Cortex of kidney (tissue), 1 donor: ENCODE measurements at places on chromosomes 12 and 14.

DNA sequence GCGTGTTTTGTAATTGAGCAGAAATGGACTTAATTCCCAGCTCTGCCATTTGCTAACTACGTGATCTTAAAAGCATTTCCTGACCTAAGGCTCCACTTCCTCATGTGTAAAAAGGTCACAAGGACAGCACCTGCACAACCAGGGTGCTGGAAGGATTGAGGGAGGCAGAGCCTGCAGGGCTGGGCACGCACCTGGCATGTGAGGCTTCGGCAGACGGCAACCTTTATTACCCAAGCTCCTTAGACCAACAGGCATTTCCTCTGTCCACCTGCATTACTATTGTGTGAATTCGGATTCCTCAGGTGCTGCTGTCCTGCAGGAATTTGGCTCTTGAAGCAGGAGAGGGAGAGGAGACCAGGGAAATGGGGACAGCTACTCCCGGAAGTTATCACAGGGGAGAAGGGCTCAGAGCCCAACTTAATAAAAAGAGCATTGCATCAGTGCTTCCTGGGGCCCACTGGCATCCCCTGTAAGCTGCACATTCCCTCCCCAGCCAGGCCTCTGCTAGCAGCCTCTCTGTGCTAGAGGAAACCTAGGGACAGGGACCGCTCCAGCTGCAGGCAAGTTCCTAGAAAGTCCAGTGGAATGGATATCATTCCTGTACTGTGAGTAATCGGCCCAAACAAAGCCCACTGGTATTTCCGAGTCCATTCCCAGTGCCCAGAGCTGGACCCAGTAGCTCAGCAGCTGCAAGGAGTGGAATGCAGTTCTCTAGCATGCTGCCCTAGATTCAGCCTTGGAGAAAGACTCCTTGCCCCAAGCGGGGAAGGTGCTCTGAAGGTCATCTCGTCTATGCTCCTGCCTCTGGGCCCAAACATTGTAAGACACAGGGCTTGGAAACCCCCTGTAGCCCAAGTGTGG is 157.1 kb upstream of the CCND2 start:
- DNase-seq, result no peak

DNA sequence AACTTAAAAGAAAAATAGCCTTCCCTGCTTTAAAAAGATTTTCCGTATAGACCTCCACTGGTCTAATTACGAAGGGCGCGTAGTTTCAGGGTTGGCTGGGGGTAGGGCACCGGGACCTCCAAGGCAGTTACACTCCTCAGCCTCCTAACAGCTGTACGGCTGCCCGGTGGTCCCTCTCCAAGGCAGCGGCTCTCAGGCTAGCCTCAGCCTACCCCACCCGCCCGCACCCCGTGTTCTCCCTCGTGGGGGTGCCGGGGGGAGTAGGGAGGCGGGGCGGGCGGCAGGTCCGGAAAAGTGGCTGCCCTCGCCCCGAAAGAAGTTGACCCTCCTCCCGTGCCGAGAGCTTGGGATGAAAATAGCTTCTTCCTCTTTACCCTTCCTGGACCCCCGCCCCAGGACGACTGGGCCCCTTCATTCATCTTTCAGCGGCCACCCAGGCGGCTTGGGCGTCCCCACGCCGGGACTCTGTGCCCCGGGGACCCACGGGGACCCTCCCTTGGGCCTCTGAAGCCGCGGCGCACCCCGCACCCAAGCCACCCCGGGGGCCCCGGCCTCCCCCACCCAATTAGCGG is 991 bp upstream of the RCOR1 start:
- DNase-seq, result no peak

DNA sequence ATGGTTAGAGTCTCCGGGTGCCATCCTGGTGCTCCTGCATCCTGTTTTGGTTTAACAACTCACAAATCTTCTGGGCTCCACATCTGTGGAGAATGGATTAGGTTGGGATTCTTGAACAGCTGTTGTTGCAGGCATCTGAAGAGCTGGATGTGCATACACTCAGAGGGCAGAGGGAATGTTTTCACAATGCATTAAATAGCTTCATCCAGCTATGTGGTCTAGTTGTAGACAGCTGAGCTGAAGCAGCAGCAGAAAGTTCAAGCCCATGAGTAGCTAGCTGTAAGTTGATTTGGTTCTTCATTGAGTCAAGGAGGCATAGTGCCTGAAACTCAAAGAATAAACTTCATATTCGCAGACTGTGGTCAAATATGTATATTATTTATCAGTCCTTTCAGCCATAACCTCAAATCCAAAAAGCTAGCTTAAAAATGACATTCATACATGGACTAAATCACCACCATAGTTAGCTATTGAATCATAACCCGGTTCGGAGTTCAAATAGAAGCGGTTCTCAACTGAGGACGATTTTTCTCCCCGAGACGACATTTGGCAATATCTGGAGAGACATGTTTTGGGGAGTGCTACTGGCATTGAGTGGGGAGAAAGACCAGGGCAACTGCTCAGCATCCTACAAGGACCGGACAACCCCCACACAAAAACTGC is 858 bp upstream of the ANKRD13A start:
- no peak for DNase-seq

- DNase-seq, result no peak
These were observed 92.8 kb downstream of the FRMD6 start for GRCh38 chr14:51744372-51745130.

GRCh38 chr14:69992564-69992963 is 113.3 kb downstream of the SMOC1 start:
- no peak for DNase-seq

DNA sequence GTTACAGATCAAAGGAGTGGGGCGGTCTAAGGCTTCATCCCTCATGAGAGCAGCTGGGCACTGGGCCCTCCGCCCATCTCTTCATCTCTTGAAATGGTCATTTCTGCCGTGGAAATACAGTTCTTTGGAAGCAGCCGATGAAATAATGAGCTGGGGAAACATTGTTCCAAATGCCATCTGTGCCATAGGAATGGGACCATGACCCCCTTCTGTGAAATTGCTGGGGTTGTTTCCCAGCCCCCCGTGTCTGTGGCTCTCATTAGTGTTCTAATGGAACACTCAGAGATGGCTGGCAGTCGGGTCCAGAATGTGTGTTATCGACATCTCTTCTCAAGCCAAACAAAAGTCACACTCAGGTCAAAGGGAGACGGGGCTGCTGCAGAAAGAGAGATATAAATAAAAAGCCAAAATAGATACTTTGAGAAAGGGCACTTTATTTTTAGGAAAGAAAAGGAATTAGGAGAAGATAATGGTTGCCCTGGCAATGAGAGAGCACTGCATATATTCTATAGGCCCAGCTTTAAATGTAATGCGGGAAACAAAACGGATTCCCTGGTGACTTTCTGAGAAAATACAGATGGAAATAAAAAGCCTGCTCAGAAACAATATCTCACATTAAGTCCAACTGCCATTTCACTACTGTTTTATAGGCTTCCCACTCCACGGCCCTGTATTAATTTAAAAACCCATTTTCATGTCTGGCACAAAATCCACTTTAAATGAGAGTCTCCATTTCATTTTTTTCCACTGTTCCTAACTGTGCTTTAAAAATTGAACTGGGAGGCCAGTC is 107.1 kb downstream of the TTC8 start:
- DNase-seq, result no peak

- DNase-seq, result no peak
These were observed 87.2 kb upstream of the FRMD6 start for GRCh38 chr14:51564460-51564859.

- DNase-seq, result no peak
These were observed 8.8 kb downstream of the SERPINA10 start for GRCh38 chr14:94284221-94284620.

GRCh38 chr12:115467531-115467930 is 783.6 kb upstream of the TBX3 start:
- no peak for DNase-seq

DNA sequence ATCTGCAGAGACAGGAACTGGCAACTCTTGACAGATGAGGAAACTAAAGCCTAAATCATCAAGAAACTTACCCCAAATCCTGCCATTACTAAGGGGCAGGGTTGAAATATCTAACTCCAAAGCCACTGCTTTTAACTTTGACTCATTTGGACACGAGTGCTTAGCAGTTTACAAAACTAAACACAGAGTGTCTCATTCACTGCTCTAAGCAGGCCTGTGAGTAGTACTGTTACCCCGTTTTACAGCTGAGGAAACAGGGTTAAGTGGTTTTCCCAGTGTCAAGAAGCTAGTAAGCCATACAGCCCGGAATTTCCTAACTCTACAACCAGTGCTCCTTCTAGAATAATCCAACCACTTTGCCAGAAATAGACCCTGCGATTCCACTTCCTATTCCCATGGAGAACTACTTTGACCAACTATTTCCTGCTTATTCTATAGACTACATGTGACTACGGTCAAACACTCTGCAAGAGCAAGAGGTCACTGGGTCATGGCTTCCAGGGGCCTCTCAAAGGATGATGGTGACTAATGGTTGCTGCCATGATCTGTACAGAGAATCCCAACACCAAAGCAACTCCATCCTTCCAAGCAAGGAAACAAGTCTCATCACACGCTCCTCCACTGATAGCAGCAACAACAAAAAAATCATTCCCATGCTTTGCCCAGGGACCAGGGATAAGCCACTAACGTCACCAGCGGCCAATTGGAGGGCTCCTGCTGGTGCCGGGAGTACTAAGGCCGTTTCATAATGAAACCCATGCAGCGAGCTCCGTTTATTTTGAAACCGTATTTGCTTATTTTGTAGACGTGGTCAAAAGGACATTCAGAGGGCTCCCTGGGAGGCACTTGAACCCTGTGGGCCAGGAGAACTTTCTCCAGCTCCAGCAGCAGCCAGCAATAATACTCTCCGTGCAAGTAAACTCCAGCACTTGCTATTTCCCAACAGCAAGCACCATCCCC is 56.3 kb downstream of the NUAK1 start:
- no peak for DNase-seq

GRCh38 chr14:76921088-76921399 is 94.8 kb downstream of the LRRC74A start:
- no peak for DNase-seq

- no peak for DNase-seq
These were observed 396 bp downstream of the NDUFA9 start for GRCh38 chr12:4649358-4649661.

DNA sequence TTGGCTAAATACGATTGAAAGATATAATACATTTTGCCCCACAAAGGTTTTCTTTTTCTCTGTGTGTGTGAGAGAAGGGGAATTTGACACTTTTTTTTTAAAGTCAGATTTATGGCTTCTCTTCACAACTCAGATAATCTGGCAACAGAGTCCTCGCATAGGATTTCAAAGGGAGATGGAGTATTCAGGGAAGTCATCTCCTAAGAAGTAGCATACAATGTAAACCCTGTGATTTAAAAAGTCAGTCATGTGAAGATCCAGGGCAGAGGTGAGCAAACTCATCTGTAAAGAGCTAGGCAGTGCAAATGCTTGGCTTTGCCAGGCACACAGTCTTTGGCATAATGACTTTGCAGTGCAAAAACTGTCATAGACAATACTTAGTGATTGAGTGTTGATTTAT is 1526.3 kb downstream of the AACS start:
- DNase-seq, result no peak

- DNase-seq, result no peak
These were observed 160.7 kb upstream of the TMTC1 start for GRCh38 chr12:29944269-29945000.

DNA sequence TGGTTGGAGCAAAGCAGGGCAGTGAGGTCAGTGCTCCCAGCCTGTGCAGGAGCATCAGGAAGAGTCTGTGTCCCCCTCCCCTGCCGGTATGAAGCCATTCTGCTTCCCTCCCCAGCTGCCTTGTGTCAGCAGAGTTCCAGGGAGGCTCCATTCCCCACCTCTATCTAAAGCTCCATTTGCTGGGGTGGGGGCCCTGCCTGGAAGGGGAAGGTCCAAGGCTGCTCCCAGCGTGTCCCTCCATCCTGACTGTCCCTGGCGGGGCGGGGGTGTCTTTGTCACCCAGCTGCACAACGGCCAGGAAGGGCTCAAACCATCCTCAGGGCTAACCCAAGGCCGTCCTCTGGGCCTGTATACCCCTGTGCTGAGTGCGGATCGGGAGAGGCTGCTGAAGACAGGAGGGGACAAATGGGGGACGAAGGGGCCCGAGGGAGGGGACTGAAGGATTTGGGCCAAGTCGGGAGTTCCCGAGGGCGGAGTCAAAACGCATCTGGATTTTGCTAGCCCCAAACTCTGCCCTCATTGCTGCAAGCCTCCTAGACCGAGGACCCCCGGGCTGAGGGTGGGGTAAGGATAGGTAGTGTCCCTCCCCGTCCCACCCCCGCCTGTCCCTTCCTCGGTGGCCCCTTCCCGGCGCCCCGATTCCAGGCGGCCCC is 748 bp upstream of the ACVRL1 start:
- no peak for DNase-seq

DNA sequence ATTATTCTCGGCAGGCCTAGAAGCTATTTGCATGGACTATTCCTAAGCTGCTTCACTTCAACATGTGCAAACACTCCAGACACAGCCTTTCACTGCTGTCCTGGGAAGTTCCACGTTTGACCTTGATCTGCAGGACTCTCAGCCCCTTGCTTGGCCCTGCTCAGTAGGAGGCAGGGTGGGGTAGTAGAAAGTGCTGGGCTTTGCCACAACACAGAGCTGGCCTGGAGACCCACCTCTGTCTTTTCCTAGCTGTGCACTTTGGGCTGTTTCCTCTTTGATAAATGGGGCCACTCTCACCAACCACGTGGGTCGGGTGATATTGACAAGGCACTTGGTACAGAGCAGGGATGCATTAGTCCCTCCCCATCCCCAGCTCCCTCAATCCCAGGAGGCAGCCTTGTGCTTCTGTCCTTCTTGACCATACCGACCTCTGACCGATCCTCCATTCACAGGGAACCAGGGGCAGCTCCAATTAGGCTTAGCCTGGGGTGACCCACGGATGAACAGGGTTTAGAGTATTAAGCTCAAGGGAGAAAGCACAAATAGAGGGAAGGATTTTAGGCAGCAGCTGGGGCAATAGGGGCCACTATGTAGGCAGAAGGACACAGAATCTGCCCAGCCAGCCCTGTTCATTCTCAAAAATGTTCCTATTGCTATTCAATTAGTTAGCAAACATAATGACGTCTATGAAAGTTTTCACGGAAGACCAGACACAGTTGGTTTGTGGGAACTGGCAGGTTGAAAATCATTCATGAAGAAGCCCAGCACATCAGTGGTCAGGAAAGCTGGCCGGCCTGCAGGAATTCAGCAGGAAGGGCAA is 63.3 kb downstream of the SYNE3 start:
- no peak for DNase-seq

GRCh38 chr12:56836800-56837663 is 73.9 kb downstream of the HSD17B6 start:
- DNase-seq, result no peak

DNA sequence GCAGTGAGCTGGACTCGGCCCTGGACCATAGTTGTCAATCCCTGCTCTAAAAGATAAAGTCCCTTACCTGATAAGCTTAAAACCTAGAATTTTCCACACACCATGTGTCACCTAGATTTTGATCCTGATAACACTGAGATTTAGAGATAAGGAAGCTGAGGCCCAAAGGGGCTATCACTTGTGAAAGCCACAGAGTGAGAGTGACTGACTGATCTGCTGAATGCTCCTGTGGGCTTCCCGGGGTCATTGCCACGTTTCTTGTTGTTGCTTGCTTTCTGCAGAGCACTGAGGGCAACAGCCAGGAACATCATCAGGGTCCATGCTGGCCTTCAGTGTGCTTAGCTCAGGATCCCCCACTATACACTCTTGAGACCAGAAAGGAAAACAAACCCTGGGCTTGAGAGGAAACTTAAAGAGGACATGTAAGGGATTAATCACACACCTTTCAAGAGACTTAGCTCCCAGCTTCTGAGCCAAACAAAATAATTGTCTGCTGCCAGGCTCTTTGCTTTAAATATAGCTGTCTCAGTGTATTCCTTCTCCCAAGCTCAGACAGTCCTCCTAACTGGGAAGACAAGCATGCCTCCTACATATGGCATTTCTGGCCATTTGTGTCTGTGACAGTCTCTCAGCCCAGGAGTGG is 82.6 kb upstream of the ARHGAP5 start:
- DNase-seq, result no peak
